ENCODE measurements at places on chromosomes 3 and 15.

- peak; percentile 35 for DNase-seq
Observed at GRCh38 chr3:159813822-159814531, 174.7 kb upstream of the IL12A start.

DNA sequence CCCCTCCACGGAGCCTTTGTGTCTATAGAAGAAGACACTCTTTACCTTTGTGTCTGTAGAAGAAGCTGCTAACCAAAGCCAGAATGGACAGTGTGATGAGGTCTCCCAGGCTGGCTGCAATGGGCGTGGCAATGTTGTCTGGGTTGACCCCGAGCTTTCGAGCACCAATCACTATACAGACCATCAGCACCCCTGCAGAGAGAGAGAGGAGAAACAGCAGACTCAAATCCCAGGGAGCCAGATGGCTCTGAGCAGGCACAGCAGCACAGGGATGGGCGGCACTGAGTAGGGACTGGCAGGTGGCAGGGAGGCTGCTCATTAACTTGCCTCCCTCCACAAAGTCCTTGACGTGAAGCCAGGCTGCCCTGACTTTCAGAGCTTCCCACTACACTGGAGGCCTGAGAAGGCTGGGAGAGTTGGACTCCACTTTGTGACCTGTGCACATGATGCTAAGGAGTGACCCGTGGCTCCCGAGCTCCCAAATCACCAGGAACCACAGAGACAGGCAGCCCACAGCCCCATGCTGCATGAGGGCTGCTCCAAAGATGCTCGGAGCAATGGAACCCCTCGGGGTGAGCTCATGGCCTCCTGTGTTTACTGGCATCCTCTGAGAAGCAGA is 53.9 kb downstream of the ROPN1B start:
- no peak for DNase-seq

DNA sequence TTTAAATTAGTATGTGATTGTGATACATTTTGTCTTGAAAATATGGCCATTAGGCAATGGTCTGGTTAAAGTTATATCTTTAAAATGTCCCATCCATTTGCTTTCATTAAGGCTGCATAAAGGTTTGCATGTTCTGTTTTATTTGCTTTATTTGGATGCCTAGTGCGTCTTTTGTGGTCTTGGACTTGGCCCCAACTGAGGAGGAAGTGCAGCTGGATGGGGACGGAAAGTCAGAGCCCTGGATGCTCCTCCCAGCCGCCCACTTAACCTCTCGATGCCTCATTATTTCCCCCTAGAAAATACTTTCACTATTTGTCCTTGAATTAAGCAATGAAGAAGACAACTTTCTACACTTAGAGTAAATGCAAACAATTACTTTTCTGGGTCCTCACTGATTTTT is 898.2 kb downstream of the MCTP2 start:
- DNase-seq: no peak

GRCh38 chr15:35279811-35280210 is 194.7 kb upstream of the NANOGP8 start:
- no peak for DNase-seq

DNA sequence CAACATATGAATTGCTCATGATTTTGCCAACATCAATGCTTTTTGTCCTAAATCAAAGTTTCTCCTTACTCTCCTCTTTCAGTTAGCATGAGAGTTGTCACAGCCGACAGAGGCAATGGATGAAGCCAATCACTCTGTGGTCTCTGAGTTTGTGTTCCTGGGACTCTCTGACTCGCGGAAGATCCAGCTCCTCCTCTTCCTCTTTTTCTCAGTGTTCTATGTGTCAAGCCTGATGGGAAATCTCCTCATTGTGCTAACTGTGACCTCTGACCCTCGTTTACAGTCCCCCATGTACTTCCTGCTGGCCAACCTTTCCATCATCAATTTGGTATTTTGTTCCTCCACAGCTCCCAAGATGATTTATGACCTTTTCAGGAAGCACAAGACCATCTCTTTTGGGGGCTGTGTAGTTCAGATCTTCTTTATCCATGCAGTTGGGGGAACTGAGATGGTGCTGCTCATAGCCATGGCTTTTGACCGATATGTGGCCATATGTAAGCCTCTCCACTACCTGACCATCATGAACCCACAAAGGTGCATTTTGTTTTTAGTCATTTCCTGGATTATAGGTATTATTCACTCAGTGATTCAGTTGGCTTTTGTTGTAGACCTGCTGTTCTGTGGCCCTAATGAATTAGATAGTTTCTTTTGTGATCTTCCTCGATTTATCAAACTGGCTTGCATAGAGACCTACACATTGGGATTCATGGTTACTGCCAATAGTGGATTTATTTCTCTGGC is 2.5 kb downstream of the OR4F6 start:
- DNase-seq: no peak

DNA sequence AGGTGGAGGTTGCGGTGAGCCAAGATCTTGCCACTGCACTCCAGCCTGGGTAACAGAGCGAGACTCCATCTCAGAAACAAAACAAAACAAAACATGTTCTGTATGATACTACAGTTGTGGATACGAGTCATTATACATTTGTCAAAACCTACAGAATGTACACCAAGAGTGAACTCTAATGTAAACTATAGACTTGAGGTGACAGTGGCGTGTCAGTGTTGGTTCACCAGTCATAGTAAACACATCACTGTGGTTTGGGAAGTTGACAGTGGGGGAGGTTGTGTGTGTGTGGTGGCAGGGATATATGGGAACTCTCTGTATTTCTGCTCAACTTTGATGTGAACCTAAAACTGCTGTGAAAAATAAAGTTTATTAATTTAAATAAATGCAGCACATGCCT is 33.0 kb upstream of the GNB5 start:
- no peak for DNase-seq

DNA sequence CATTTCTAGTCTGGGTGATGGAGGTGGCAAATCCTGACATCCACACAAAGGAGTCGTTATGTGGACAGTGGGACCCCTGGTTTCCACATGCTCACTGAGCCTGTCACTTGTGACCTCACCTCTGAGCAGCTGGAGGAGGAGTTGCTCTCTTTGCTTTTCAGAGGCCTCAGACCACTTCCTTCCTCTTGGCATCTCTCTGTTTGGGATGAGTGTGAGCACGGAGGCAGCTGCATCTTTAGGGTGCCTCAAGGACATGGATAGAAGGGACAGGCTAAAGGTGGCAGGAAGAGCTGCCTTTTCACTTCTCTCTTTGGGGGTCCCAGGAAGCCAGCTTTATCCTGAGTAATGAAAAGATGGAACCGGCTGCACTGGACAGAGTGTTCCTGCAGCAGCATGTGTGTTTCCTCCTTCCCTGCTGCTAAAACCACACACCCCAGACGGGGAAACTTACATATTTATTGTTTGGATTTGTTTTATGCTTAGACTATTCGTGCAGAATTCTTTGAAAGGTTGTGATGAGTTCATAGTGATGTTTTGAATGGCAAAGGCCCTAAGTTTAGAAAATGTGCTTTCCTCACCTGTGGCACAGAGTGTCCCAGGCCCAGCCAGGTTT is 31.8 kb downstream of the GPR171 start:
- DNase-seq: no peak

DNA sequence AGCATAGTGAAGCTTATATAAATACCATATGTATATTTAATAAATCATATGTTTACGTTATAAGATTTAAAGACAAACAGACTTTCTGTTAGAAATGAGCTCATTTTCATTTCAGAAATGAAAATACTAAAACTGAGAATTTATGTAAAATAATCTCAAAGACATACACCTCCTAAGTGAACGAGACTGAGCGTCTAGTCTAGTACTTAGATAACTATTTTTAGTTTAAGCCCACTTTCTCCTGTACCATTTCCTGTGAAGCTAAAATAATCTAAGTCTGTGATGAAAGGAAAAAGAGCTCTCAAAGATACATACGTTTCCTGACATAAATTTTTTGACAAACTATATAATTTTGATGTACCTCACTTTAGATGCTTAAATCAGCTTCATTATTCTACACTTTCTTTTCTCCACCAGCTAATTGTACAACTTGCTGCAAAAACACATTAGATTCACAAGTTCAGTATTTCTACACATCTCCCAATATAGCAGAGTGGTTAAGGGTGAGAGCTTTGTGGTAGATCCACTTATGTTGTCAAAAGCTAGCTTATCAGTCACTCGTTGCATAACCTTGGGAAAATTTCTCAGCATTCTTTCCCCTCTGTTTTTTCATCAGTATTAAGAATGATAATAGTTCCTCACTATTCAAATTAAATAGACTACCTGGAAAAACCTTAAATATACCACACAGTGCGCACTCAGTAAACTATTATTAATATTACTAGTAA is 703.0 kb downstream of the PLOD2 start:
- DNase-seq: no peak

DNA sequence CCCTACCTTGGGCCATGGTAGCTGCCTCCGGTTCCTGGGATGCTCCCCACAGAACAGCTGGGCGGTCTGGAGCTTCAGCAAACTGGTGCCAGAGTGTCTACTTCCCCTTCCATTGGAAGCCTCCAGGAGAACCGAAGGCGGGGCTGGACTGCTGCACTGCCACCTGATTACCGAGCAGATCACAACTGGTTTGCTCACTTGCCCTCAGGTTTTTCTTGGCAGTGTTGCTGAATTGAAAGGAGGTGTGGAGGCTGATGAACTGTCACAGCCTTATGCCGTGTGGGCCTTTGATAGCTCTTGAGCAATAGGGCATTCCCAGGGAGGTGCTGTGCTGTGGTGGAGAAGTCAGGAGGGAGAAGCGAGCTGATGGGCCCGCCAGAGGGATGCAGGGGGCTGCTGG is at the start of gene TGM5:
TGM5 (minus strand) TSS at position 95 of the 400 bp plus-strand sequence; CDS start at position 16, 79 bp downstream.
- DNase-seq: no peak

GRCh38 chr15:93265111-93265556 is 176.1 kb upstream of the RGMA start:
- DNase-seq: no peak

GRCh38 chr15:56988219-56988618 is 69.8 kb downstream of the TCF12 start:
- DNase-seq: no peak

DNA sequence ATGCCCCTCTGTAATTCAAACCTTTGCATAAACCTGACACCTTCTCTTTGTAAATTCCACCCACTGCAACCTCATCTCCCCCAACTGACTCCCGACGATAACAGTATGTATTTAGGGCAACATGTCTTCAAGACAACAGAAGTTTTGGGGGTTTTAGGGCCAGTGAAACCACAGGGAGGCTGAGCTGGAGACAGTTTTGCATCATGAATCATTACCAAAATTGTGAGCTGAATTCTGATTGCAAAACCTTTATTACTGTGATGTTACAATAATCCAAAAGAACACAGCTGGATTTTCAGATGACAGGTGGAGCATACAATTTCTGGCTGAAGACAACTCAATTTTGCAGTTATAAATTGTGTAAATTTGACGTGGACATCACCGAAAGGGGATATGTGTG is 281.3 kb upstream of the TTC14 start:
- DNase-seq: no peak

DNA sequence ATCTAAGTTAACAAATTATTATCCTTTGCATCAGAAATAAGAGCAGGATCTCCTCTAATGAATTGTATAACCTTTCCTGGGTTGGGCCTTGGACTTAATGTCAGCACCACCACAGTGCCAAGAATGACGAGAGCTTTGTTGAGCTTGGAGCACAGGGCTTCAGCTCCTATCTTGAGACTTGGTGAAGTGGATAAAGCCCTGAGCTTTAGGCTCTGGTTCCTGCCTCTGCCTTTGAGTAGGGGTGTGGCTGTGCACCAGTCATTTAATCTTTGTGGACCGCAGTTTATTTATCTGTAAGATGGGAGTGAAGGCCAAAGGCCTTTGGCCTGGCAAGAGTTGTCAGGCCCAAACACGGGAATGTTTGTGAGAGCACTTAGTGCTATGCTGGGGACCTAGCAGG is 162.2 kb downstream of the VGLL4 start:
- DNase-seq: no peak

GRCh38 chr15:80758130-80758745 is 20.9 kb upstream of the CEMIP start:
- DNase-seq: no peak

GRCh38 chr3:183802989-183803388 is 22.4 kb downstream of the MAP6D1 start:
- DNase-seq: no peak

- no peak for DNase-seq
Observed at GRCh38 chr3:52084954-52085680, 28.7 kb upstream of the DUSP7 start.

GRCh38 chr3:186339180-186339918 is 22.7 kb downstream of the DGKG start:
- no peak for DNase-seq

GRCh38 chr3:36804295-36805055 is 40.1 kb upstream of the DCLK3 start:
- DNase-seq: no peak

GRCh38 chr3:150454085-150454484 is 46.0 kb downstream of the TSC22D2 start:
- DNase-seq: no peak

- no peak for DNase-seq
Observed at GRCh38 chr15:67902579-67903009, 62.7 kb upstream of the RNU6-1 start.

DNA sequence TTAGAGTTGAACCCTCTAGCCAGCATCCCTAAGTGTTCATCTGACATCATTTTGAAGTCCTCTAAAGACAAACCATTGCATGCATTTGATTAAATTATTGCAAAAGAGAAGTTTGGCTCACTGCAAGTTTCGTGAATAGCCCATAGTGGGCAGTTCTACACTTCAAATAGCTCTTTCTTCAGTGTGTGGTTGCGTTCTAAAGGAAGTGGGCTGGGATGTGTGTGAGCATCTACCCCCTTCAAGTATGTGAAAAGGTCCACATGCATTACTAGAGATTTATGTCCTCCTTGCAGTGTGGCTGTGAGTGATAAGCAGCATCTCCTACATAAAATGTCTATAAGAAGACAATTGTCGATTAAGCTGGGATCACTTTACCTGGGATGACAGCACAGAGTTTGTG is 54.6 kb downstream of the SST start:
- DNase-seq: no peak

GRCh38 chr3:51947215-51947900 is 5.2 kb downstream of the PARP3 start:
- no peak for DNase-seq

DNA sequence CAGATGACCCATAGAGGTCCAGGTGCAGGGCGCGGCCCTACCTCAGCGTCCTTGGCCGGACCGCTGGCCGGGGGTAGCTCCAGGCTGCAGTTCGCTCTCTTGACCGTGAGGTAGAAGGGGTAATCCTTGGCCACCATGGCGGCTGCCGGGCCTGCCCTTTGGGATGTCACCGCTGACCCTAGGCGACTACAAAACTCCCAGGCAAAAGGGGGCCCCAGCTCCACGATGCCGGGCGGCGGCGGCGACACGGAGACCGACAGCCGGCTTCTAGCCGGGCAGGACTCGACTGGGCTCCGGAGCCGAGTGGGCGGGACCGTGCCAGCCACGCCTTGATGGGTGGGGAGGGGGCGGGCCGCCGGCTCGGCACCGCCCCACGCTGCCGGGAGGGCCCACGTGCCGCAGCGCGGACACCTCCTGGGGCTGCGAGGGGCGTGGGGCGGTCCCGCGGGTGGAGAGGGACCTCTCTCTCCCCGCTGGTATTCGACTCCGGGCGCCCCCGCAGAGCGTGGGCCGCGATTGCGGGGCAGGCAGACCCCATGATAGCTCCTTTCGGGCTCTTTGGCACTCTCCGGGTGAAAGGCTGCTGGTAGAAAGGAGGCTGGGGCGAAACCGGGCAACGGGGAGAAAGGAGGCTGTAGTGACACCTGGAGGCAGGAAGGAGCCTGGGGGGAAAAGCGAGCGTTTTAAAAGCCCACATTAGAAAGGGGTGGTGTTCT is at the start of gene ARHGEF3:
ARHGEF3 (minus strand) TSS at position 288 of the 716 bp plus-strand sequence; CDS start at position 137, 151 bp downstream.
- DNase-seq: peak; percentile 82

GRCh38 chr3:63979093-63979885 is 44.0 kb downstream of the PSMD6 start:
- no peak for DNase-seq
